ENCODE measurements at places on chromosomes 2 and 18.

GRCh38 chr2:215712871-215713790 lies 277.3 kb upstream of the FN1 start:
- DNase-seq, result no peak

- no peak for DNase-seq
These were observed 95.2 kb upstream of the SPRED2 start for GRCh38 chr2:65527451-65528240.

DNA sequence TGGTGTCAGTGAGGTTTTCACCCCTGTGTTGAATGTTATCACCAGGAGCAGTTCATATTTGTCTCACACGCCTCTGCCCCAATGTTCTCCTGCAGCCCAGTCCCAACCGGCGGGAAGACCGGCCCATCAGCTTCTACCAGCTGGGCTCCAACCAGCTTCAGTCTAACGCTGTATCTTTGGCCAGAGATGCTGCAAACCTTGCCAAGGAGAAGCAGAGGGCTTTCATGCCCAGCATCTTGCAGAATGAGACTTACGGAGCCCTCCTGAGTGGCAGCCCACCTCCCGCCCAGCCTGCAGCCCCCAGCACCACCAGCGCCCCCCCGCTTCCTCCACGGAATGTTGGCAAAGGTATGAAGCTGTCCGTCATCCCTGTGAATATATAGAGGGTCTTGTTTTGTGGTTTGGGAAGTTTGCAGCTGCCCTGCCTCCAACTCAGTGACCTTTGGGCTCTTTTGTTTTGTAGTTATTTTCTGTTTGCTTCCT lies 35.1 kb downstream of the ITGB1BP1 start:
- no peak for DNase-seq

- DNase-seq, result no peak
These were observed 78.7 kb downstream of the ABCA12 start for GRCh38 chr2:215059724-215060123.
